A673 (cell line): ENCODE measurements at places on chromosomes 3 and 15. TPM values are rescaled to one million over a fixed set of nuclear protein-coding genes. Genes with fewer than 3 reads are reported as not detected.

DNA sequence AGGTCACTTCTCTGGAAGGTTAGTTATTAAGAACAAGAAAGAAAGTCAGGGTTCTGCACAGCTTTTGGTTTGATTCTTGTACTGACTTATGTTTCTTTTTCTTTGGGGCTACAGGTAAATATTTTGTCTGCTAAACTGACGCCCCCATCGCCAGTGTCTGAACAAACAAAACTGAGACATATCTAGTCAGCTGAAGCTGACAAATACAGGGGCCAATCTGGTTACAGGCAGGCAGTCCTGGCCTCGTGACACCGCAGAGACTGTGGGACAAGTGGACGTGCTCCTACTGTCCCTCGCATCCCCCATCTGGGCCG is 4.6 kb upstream of the RPL14 start:
- DNase-seq, result no peak
- peak overlapping the region; percentile 70 for H3K27ac ChIP-seq
- H3K36me3 ChIP-seq, result no peaks in the 10 kb centered on the region
- peaks cover 4% of the 10 kb centered on the region for H3K4me1 ChIP-seq
- no peaks in the 10 kb centered on the region for H3K27me3 ChIP-seq

Gene SHF
- 42.9 and 43.2 TPM in 2 replicates for total RNA-seq

DNA sequence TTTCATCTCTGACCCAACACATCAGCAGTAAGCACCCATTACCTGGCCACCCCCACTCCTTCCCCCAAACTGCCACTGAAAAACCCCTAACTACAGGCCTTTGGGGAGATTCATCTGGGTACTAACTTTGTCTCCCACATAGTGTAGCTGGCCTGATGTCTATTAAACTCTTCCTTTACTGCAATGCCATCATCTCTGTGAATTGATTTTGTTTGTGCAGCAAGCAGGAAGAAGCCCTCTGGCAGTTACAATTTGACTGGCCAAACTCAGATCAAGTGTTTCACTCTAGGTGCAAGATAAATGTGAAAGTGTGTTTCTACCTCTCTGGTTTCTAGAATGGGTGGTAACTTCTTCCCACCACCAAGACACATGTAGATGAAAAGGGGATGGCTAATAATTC is 26.7 kb upstream of the OR5K4 start:
- H3K36me3 ChIP-seq, result no peaks in the 10 kb centered on the region
- peaks cover 49% of the 10 kb centered on the region for H3K27me3 ChIP-seq
- no peak for DNase-seq
- no peak overlapping the region for H3K4me3 ChIP-seq

DNA sequence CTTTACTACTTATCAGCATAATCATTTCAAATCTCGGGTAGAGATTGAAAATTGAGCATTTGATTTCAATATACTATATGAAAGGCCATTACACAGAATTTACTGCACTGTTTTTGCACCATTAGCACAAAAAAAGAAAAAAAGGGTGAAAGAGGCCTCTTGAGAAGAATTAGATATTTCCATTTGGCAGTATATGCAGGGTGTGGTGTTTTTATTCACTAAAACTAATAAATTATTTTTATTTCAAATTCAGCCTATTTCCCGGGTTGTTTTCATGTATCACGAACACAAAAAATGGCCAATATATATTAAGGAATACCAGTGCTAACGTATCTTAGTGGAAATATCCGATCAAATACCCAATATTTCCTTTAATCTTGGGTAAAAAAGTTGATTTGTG is 110.5 kb upstream of the TBL1XR1 start:
- no peak overlapping the region for H3K27ac ChIP-seq
- no peak for DNase-seq
- H3K4me3 ChIP-seq, result no peak overlapping the region
- no peaks in the 10 kb centered on the region for H3K36me3 ChIP-seq
- no peaks in the 10 kb centered on the region for H3K27me3 ChIP-seq
- no peaks in the 10 kb centered on the region for H3K4me1 ChIP-seq

- no peaks in the 10 kb centered on the region for H3K4me1 ChIP-seq
- H3K4me3 ChIP-seq, result no peak overlapping the region
- no peaks in the 10 kb centered on the region for H3K27me3 ChIP-seq
- DNase-seq, result no peak
- no peak overlapping the region for H3K27ac ChIP-seq
- no peaks in the 10 kb centered on the region for H3K36me3 ChIP-seq
Observed at GRCh38 chr3:101868534-101869464, 19.5 kb downstream of the NFKBIZ start.

DNA sequence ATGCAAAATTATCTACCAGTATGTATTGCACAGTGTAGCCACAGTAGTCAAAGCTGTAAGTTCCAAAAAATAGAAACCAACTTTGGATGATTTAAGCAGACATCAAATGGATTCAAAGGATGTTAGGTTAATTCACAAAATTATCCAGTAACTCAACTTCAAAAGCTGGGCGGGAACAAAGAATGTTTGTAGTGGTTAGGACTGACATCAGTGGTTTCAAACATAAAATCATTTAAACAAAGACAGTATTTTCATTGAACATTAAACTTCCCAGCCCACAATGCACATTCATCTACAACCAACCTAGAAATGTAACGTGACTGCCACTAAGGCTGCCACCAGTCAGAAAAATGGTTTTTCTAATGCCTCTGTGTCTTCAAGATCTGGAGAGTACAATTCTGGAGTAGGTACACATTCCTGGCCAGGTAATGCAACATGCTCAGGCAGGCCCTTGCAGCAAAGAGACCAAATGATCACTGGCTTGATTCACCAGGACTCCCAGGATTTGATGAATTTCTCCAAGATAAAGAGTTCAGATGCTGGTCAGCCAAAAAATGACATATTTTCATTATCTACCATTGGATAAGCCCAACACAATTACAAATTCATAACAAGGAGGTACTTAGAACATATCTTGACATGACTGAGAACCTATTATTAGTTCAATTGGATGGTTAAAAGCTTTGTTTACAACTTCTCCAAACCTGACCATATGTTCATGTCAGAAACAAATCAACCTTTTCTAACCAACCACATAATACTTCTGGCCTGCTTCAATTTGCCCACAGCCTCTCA is 189.8 kb upstream of the CNTN4 start:
- no peak overlapping the region for H3K27ac ChIP-seq
- H3K27me3 ChIP-seq, result no peaks in the 10 kb centered on the region
- no peaks in the 10 kb centered on the region for H3K36me3 ChIP-seq
- peaks cover 8% of the 10 kb centered on the region for H3K4me1 ChIP-seq
- no peak for DNase-seq
- no peak overlapping the region for H3K4me3 ChIP-seq

DNA sequence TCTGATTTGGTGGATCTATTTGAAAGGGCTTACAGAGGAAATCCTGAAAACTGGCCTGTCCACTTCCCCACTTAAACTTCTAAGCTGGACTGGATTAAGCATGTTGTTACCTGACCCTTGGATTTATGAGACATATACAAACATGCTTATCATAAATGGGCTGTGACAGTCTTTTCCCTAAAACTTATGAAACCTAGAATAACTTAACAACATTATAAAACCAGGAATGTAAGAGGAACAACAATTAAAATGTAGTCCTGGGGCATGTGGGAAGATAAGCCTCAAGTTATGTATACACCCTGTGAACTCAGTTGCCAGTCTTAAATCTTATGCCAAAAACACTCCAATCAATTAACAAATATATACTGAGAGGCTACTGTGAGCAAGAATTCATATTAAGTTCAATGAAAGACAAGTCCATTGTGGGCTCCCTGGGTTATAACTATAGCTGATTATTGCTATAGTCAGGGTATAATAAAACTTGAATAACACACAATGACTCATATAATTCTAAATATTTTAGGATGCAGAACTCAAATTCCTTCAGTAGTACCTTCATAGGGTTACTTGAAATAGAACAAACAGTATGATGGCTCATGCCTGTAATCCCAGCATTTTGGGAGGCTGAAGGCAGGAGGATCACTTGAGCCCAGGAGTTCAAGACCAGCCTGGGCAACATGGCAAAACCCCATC is 87.2 kb upstream of the PPIB start:
- no peak overlapping the region for H3K4me3 ChIP-seq
- H3K27ac ChIP-seq, result no peak overlapping the region
- DNase-seq, result no peak
- no peaks in the 10 kb centered on the region for H3K36me3 ChIP-seq

DNA sequence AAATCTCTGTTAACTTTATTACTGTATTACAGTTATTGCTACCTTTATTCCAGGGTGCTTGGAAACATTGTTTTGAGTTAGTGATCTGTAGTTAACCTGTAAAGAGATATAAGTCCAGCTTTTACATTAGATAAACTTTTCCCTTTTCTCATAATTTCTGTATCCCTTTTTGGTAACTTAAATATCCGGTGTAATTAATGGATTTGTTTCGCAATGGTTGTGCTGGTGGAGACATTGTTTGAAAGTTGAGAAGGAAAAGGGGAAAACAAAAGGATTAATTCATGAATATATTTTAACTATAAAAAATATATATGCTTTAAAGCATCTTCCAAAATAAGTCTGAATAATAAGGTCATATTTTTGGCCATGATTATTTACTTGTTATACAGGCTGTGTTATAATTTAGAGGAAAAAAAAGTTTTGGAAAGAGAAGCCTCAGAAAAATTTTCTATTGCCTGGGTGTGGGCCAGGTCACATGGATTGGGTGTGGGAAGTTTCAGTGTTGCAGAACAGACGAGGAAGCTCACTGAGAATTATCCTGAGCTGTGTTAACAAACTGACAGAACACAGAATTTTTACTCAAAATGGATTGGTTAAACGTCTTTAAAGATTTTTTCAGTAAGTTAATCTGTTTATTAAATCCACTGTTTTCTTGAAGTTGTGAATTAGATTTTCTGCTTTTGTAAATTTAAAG is 27.7 kb upstream of the IL20RB start:
- peak overlapping the region; percentile 26 for H3K4me3 ChIP-seq
- H3K4me1 ChIP-seq, result peaks cover 50% of the 10 kb centered on the region
- DNase-seq, result peak; percentile 77
- no peaks in the 10 kb centered on the region for H3K27me3 ChIP-seq
- peaks cover 4% of the 10 kb centered on the region for H3K36me3 ChIP-seq

DNA sequence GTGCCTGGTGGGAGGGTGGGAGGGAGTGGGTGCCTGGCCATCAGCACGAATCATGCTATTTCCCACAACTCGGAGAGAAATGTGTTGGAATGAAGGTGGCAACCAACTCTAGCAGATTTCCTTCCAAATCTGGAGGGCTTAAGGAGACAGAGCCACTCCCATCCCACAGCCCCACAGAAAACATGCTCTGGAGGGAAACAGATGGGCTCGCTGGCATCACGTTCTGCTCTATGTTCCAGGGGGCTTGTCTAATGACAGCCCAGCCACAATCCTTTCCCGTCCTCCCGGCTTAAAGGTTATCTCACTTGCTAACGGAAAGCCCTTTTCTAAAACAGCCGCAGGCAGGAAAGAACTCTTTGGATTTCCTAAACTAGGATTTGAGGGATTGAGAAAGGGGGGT is 65.3 kb downstream of the ADAMTS17 start:
- no peaks in the 10 kb centered on the region for H3K36me3 ChIP-seq
- DNase-seq, result no peak
- H3K27me3 ChIP-seq, result no peaks in the 10 kb centered on the region

Gene ZNF385D
- total RNA-seq, result not detected in 2 replicates

Gene CCR3
- total RNA-seq, result not detected in 2 replicates

Gene LRRC34
- 9.4 and 9.7 TPM in 2 replicates for total RNA-seq

DNA sequence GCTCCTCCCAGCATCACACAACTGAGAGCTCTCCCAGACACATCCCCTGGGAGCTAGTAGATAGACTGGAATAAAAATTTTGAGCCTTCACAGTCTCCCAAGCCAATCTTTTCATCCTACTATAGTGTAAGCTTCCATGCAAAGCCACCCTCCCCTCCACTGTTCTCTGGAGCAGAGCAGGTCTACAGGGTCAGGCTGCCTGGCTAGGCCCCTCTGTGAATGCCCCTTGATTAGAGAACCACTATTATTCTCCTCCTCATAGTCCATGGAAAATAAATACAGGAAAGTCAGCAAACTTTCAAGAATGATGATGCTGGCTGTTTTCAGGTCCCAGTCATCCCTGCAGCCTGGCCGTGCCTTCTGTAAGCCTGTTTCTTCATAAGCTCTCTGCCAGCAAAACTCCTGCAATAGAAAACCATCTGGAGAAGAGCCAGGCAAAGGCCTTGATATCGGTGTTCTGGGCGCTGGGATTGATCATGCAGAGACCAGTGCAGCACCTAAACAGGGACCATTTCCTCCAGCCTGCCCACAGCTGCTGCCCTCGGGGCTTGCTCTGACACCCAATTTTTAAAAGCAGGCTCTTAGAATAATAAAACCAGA is 51.7 kb downstream of the CRYGS start:
- H3K4me1 ChIP-seq, result no peaks in the 10 kb centered on the region
- no peak overlapping the region for H3K4me3 ChIP-seq
- H3K27ac ChIP-seq, result no peak overlapping the region
- DNase-seq, result no peak

GRCh38 chr3:70863049-70863448 is 550.6 kb upstream of the MDFIC2 start:
- no peak overlapping the region for H3K27ac ChIP-seq
- no peak for DNase-seq
- no peak overlapping the region for H3K4me3 ChIP-seq
- no peaks in the 10 kb centered on the region for H3K27me3 ChIP-seq
- H3K36me3 ChIP-seq, result no peaks in the 10 kb centered on the region
- H3K4me1 ChIP-seq, result no peaks in the 10 kb centered on the region

- no peak overlapping the region for H3K4me3 ChIP-seq
- H3K27ac ChIP-seq, result no peak overlapping the region
- H3K36me3 ChIP-seq, result no peaks in the 10 kb centered on the region
- H3K4me1 ChIP-seq, result no peaks in the 10 kb centered on the region
- no peaks in the 10 kb centered on the region for H3K27me3 ChIP-seq
Observed at GRCh38 chr3:2839876-2840275, 270.3 kb downstream of the IL5RA start.

DNA sequence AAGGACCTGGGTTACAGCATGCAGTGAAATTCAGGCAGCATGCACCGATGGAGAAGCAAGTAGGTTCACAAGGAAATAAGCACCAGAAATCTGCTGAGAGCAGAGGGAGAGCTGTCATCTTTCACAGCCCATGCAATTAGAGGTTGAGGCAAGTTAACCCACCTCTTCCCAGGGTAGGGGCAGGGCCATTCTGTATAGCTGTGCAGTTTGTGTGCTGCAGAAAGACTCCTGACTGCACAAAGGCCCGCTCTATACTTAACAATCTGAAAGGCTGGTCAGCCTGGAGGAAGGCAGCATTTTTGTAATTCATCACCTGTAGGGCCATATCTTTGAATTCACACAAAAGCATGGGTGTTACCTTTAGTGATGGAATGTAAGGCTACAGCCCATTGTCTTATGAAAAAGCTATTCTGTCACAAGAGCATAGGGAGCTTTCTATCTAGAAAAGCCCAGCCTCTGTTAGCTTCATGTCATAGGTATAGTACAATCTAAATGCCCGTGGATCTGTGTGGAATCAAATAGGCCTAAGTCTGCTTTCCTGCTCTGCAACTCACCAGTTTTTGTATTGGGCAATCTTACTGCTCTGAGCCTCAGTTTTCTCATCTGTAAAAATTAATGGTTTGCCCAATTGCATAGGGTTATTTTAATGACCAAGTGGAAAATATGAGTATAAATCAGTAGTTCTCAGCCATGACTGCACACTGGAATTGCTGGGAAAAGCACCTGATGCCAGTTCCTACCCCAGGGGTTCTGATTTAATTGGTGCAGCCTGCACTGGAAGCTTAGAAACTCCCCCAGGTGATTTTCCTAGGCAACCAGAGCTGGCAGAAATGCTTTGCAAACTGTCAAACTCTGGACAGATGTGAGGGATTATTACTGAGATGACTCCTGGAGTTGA is 65.2 kb downstream of the ATP13A5 start:
- no peak for DNase-seq
- H3K4me3 ChIP-seq, result no peak overlapping the region
- H3K4me1 ChIP-seq, result no peaks in the 10 kb centered on the region
- no peaks in the 10 kb centered on the region for H3K36me3 ChIP-seq
